ENCODE measurements at places on chromosomes 3 and 15.

DNA sequence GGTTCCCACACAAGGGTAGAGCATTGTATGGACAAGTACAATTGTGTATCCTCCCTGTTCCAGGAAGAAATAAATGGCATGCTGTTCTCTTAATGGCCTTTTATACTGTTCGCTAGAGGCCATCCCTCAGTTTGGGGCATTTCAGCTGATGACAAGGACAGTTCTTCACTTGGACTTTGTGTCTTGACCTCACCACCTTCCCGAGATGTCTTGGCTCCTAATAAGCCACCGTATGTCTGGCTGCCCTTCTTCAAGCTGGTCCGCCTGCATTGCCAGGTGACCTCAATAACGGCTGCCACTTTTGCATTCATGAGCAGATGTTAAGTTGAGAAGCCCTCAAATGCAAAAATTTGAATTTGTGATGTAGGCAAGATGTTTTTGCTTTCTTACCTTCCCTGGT is 24.1 kb downstream of the ZBTB38 start:
- DNase-seq = no peak

DNA sequence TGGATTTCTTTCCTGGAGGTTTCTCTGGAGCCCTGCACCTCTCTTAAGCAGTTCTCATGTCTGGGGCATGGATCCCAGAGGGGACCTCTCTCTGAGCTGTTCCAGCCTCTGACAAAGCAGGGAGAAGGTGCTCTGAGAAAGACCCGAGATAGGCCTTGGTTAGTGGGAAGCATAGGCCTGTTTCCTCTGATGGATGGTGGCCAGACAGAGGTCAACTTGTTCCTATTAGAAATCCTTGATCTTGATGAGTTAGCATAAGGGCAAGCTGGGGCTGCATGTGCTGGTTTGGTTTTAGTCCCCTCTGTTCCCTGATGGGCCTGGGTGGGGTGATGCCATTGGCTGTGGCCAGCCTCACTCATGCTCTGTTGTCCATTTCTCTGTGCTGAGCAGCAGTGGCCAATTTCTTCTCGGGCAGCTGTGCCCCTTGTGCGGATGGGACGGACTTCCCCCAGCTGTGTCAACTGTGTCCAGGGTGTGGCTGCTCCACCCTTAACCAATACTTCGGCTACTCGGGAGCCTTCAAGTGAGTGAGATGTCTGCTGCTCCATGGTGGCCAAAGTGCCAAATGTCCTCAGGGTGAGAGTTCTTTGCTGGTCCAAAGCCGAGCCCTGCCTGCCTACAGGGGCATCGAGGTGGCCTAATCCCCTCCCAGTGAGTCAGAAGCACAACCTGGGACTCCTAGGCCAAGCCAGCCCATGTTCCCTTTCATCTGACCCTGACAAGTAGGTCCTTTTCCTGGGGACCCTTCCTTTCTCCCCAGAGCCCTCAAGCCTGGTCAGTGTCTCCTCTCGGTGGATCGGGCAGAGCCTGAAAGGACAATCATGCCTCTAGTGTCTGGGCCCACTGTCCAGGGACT is 9.0 kb downstream of the TF start:
- no peak for DNase-seq

- DNase-seq = no peak
Observed at GRCh38 chr3:168951368-168951767, 712.1 kb downstream of the MECOM start.

- DNase-seq = no peak
Observed at GRCh38 chr3:121956363-121956762, 62.2 kb downstream of the SLC15A2 start.

DNA sequence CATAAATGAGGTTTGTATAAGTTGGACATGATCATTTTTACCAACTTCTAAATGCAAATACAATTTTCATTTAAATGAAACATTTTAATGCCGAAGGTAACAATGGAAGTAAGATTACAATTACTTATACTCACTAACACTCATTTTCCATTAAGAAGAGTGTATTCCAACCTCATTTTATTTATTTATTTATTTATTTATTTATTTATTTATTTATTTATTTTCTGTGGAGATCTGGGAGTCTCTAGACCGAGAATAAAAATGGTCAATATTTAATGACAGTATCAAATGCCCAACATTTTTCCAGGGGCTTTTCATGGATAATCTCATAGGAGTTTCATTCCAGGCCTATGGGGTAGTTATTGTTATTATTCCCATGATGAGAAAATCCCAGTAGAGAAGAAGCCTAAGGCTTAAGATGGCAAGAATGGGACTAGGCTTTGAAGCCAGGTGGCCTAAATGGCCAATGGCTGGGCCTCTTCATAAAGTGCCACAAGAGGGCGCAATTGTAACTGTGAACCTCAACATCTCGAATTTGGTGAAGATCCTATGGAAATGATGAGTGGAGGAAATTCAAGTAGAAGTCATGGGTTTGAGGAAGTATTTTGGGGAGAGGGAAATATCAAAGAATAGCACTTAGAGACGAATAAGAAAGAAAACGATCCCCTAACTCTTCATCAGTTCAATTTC is 21.3 kb downstream of the VGLL3 start:
- peak; percentile 38 for DNase-seq

DNA sequence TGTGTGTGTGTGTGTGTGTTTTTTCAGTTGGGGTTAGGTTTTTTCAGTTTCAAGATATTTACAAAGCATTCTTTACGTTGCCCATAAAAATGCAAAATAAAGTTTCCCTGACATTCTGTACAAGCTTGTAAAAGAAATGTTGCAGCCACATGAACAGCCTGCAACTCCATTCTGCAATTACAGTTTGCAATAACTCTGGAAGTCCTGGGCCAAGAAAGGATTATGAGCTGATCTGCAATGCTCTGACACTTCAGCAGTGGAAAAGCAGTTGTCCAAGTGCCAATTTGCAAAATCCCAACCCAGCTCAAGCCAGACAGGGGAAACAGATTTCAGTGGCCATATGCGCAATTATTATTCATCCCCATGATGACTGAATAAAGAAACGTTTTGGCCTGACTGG is 322.1 kb downstream of the MEX3B start:
- no peak for DNase-seq

- DNase-seq = no peak
Observed at GRCh38 chr15:49817100-49817499, 196.3 kb downstream of the DTWD1 start.

- no peak for DNase-seq
Observed at GRCh38 chr15:42921342-42921731, 759 bp upstream of the TTBK2 start.

DNA sequence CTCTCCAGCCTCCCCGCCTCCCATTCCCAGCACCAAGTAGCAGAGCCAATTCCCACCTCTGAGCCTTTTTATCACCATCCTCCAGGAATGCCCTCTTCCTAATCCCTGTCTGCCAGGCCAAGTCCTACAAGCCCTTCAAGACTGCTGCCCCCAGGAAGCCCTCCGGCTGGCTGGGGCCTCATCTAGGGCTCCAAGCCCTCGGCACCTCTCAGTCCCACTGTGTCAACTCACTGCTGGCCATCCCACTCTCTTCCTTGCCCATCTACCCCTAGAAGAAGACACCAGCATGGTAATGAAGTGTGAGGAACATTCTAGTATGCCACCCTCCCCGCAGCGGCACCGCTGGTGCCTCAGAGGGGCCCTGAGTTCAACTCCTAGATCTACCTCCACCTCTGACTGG is 10.0 kb upstream of the GRIP2 start:
- no peak for DNase-seq

Data from NT2/D1 (cell line).